Stimulated activated CD4-positive, alpha-beta T cell treated with anti-CD3 and anti-CD28 coated beads, Interleukin-1b, Interleukin-23, amount 100 ng/mL, for 48 hours (primary cell): ENCODE measurements at places on chromosomes 12 and 14.
A peak's percentile ranks its signal among the peaks of the same experiment; 100 is the strongest.

GRCh38 chr12:121240484-121241101 is 30.7 kb downstream of the P2RX4 start:
- peak; percentile 70 for DNase-seq

DNA sequence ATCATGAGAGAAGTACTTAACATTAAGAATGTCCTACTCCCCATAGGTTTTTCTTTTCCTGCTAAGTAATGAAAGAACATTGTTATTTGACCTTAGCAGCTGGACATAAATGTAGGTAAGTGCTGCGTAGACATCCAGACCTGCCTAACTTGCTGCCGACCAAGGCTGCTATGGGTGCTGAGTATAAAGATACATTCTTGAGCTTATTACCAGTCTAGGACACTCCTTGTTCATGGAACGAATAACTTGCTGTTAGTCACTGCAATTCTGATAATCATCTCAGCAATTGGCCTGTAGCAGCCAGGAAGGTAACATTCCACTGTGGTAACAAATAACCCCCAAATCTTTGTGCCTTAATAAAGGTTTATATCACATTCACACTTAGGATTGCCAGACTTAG is 478.1 kb downstream of the VRK1 start:
- DNase-seq = no peak

GRCh38 chr12:91178139-91178561 is 4.5 kb downstream of the DCN start:
- DNase-seq = no peak

DNA sequence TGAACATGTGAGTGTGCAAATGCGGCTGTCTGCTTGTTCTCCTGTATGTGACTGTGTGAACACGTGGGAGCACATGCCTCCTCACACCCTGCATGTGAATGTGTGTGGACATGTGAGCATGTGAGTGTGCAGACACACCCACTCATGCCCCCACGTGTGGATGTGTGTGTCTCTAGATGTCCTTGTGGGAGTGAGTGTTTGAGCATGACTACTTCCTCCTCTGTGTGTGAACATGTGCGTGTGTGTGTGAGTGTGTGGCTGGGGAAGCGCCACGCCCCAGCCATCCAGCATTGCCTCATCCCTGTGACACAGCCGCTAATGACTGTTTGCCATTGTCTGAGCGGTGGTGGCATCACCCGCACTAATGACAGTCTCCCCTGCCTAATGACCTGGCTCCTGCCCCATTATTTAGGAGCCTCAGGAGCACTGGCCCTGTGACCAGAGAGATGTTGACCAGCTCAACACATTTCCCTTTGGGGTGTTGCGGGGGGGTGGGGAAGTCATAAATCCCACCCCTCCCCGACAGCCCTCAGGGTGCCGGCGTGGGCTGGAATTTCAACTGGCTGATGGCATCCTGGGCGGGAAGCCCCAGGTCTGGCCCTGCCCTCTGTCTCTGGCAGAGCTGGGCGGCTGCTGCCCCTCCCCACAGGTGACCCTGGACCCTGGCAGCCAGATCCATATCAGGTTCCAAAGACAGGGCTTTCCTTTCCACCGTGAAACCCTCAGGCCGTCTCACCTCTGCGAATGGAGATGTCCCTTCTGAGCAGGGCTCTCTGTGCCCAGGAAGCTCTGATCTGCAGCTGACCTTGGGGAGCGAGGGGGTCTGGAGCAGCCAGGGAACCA is 11.5 kb upstream of the KRT80 start:
- DNase-seq = peak; percentile 13
